ENCODE measurements at places on chromosomes 1 and 21.

DNA sequence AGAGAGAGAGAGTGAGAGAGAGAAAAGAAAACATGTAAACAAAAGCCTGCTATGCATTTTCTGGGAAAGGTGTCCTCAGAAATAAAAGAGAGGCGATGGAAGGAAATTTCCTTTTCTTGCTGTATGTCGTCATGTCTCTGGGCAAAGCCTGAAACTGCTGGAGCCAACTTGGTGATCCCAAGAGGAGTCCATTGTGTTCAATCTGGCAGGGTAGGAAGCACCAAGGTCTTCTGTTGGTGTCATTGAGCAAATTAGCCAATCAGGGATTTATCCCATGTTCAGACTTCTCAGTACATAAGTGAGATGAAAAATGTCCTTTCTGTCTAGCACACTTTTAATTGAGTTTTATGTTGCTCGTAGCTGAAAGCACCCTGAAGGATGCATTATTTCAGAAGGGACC lies 260.0 kb upstream of the KAZN start:
- no peak for DNase-seq

DNA sequence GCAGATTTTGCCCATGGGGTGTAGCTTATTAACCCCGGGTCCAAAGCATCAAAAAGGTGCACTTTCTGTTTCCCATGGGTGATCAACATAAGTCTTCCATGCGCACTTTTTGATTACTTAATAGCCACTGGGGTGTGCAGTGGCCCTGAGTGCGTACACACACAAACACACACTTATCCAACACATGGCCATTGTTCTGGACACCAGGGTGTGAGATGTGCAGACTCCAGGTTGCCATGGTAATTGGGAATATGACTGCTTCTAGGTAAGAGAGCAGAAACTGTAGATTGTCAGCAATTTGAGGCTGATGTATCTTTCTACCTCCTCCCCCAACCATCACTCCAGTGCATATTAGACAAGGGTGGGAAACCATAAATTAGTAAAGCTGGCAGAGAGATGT lies 68.8 kb downstream of the MAB21L3 start:
- no peak for DNase-seq

DNA sequence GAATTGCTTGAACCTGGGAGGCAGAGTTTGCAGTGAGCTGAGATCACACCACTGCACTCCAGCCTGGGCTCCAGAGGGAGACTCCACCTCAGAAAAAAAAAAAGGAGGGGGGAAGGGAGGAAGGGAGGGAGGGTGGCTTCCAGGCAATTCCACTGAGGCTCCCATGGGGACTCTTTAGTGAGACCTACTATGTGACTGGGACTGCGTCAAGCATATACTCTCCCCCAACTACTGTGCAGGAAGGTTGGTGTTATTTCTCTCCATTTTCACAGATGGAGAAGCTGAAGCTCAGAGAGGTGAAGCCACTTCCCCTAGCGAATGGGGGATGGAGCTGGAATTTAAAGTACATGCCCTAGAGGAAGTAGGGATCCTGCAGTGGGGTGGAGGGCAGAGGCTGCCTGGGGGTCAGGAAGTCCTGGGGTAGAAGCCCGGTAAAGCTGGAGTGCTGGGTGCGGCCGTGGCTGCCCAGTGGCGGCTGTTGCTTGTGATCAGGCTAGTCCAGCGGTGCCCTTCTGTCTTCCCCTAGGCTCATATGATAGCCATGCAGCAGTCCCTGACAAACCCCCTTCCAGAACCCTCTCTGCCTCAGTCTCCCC lies 40.3 kb downstream of the RAP1GAP start:
- DNase-seq, result no peak

- DNase-seq, result no peak
Observed at GRCh38 chr1:231860221-231861088, 233.9 kb downstream of the DISC1 start.

GRCh38 chr1:29783508-29784275 lies 547.4 kb downstream of the PTPRU start:
- no peak for DNase-seq
